ENCODE measurements at places on chromosomes 1 and 21.

- no peak for DNase-seq
These were observed 20.5 kb downstream of the SOX13 start for GRCh38 chr1:204093421-204093717.

DNA sequence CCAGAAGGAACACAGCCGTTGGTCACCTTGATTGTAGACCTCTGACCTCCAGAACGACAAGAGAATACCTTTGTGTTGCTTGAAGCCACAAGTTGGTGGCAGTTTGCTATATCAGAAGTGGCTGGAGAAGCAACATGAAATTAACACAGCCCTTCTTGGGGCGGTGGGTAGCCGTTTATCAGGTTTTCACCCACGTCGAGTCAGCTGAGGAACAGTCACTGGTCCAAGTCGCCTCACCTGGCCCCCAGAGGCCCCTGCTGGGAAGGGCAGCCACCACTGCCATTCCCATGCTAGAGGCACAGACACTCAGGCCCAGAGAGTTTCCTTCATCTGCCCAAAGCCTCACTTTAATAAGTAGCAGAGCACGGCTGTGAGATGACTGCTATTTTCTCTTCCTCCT is 37.7 kb downstream of the TMEM51 start:
- no peak for DNase-seq

- no peak for DNase-seq
These were observed at the start of gene KCND3 for GRCh38 chr1:111989531-111990025. TSS of gene KCND3 (minus strand) at chr1:111989668.

DNA sequence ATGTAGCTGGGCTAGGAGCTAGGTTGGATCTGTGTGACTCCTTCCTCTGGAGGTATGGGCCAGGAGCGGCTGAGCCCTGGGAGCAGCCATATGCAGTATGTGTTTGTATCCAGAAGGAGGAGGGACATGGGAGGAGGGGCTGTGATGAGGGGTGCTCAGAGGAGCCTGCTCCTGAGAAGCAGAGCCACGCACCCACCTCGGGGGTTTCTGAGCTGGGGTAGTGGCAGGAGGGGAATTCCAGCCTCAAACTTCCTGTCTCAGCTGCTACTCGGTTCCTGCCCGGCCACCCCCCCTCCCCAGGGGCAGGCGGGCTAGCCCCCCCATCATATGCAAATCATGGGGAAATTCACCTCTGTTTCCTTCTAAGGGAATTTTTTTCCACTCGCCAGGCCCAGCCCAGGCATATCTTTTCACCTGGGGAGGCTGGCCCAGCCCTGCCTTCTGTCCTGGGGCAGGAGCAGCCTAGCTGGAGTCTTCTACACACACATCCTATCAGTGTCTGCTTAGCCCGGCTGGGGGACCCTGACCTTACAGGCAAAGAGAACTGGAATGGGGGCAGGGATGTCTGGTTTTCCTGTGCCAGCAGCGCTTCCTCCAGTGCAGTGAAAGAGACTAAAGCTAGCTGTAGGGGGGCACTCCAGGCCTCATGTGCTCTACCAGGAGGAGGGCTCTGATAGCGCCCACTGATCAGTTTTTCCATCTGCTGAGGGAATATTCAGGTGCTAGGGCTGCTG is 3.0 kb downstream of the ZC3H12A start:
- peak; percentile 75 for DNase-seq

GRCh38 chr1:30723331-30723755 is at the start of gene MATN1:
TSS of gene MATN1 (minus strand) at chr1:30723585. CDS start at chr1:30723551, 34 bp downstream.
- DNase-seq, result no peak

GRCh38 chr1:167938080-167938636 is 1.3 kb upstream of the MPC2 start:
- no peak for DNase-seq

DNA sequence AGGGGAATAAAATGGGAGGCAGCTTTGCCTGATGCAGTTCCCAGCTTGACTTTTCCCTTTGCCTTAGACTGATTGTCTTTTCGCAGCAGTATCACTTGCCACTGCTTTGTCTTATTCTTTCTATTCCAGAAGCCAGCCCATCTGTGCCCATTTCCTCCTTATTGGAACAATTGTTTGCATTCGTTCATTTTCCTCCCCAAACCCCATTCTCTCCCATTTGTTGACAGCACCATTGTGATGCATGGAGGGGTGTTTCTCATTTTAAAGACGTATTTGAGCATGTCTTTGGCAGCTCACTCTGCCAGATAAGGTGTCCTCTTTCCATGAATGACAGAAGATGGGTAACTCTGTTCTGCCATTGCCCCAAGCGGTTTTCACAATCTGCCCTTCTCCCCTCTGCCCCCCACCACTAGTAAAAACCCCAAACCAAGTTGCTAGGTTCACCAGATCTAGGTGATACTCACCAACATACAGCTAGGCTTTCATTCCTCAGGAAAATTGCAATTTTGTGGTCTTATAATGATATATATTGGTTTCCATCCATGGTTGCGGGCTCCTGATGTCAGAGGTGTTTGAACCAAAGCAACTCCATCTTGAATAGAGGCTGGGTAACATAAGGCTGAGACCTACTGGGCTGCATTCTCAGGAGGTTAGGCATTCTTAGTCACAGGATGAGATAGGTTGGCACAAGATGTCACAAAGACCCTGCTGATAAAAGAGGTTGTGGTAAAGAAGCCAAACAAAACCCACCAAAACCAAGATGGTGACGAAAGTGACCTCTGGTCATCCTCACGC is 30.8 kb downstream of the SERBP1 start:
- no peak for DNase-seq

GRCh38 chr1:184199438-184200085 is 148.0 kb downstream of the TSEN15 start:
- DNase-seq, result no peak

GRCh38 chr1:168343566-168343965 is 62.9 kb downstream of the TBX19 start:
- no peak for DNase-seq

DNA sequence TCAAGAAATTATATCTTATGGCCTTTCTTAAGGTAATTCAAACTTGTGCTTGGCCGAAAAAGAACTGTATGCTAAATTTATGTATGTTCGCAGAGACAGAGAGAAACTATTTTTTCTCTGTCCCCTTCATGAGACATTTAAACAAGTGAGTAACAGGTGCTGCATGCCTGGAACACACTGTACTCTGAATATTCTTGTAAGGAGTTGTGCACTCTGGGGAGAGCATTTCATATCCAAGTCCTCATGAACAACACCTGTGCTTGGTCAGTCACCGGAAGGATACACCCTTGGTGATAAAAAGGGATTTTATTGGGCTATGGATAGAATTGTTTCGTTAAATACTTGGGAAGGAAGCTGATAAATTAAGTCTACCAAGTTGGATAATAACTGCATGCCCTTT is 220.8 kb upstream of the NRIP1 start:
- DNase-seq, result no peak

GRCh38 chr1:55988963-55989452 is 590.4 kb downstream of the PLPP3 start:
- no peak for DNase-seq

Data from naive thymus-derived CD8-positive, alpha-beta T cell (primary cell).